Fibroblast of mammary gland (primary cell): ENCODE measurements at places on chromosomes 7 and 10.

- no peak for DNase-seq
Observed at GRCh38 chr7:47568056-47568455, 13.9 kb downstream of the TNS3 start.

DNA sequence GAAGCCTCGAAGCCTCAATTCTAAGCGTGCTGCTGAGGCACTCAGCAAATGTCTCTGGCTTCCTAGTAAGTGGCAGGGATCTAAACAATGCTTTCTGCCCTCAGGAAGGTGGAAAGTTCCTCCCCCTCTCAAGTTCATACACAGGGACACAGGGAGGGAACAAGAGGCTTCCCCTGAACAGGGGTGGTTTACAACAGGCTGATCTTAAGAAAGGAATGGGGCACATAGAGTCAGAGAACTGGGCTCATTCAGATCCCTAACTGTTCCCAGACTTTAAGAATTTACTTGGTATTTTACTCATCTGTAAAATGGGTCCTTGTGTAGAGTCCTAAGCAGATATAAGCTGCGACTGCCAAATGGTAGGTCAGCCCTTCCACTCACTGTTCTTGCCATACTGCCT lies 2.5 kb downstream of the TNS3 start:
- DNase-seq = no peak

- DNase-seq = no peak
Observed at GRCh38 chr7:147279964-147280374, 1163.4 kb downstream of the CNTNAP2 start.

DNA sequence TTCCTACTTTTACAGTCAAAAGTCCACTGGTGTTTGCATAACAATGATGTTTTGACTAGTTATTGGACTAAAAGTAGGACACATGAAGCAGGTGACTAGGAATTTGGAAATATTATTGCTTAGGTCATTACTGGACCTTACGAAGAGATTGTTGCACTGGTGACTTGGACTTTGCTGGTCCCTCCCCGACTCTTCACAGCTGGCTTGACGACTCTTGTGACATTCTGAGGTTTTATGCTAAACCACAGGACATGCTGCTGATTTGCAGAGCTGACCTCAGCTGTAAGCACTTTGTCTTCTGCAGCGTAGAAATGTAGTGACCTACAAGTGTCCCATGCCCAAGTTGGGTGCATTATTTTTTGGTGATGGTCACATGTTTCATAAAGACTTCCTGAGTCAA lies 21.9 kb downstream of the PCBD1 start:
- peak; percentile 22 for DNase-seq

DNA sequence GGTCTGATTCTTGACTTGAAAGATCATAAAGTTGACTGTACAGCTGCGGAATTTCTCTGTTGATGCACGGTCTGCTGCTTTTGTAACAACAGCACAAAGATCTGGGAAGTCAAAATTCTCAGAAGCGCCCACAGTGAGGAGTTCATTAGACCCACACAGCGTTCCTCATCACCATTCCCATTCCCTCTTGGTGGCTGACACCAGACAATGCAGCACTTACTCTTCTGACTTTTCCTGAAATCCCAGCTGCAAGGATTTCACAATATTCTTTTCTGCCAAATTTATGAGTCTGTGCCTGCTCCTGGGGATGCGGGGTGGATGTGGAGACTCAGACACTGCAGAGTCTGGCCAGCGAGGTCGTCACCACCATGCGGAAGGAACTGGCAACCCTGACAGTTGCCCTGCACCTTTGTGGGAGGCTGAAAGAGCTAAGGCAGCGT lies 233.9 kb downstream of the FANK1 start:
- DNase-seq = peak; percentile 82

DNA sequence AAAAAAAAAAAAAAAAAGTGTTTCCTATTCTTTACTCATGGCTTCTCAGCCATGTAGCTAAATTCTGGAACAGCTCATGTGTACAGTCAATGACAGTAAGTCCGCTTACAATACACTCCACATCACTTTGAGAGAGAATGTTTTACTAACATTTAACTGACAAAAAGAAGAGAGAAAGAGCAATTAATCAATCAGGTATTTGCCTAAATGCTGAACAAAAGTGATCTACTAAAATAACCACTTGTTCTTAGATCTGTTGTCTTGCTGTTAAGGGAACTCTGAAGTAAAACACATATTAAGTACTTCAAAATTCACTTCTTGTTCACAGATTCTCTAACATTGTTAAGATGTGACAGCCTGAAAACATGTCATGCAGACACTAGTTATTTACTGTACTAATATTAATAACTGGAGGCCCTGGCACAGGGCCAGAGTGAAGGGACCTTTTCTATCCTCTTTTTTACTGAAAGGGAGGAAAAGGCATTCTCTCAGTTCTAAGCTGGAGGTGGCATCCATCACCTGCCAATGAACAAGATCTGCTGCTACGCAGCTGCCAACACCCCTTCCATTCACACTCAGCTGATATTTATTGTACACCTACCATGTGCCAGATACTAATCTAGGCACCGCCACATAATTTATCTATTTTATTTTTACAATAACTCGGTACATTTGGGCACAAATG lies 72.6 kb downstream of the AHR start:
- DNase-seq = peak; percentile 21

GRCh38 chr10:47290338-47290737 lies 9.7 kb upstream of the GDF10 start:
- no peak for DNase-seq

GRCh38 chr7:10474048-10474447 lies 499.6 kb upstream of the PHF14 start:
- DNase-seq = peak; percentile 6

GRCh38 chr7:158475679-158476052 lies 112.0 kb downstream of the PTPRN2 start:
- no peak for DNase-seq

DNA sequence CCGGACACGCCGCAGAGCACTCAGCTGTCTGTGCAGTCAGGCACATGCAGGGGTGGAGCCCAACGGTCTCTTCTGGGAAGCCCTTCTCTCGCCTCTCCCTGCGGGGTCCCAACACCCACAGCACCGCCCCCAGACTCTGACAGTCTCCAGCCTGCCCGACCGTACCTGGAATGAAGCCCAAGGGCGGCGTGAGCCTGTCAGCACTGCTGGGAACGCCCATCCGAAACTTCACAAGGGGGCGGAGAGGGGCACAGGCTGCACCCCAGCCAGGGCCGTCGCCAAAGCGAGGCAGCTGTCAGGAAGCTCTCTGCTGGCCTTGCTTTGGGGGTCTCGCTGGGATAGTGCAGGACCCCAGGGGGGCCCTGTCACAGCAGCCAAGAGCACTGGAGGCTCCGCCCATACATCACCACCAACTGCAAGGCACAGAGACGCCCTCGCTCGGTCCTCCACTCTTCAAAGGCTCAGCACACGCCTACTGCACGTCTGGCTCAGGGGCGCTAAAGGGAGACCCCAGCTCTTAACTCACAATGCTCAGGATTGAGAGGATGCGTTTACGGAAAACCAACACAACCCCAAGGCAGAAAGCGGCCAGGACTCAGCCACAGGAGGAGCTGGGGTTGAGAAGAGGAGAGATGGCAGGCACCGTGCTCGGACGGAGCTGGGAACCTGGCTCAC lies 30.9 kb downstream of the MAD1L1 start:
- DNase-seq = no peak

DNA sequence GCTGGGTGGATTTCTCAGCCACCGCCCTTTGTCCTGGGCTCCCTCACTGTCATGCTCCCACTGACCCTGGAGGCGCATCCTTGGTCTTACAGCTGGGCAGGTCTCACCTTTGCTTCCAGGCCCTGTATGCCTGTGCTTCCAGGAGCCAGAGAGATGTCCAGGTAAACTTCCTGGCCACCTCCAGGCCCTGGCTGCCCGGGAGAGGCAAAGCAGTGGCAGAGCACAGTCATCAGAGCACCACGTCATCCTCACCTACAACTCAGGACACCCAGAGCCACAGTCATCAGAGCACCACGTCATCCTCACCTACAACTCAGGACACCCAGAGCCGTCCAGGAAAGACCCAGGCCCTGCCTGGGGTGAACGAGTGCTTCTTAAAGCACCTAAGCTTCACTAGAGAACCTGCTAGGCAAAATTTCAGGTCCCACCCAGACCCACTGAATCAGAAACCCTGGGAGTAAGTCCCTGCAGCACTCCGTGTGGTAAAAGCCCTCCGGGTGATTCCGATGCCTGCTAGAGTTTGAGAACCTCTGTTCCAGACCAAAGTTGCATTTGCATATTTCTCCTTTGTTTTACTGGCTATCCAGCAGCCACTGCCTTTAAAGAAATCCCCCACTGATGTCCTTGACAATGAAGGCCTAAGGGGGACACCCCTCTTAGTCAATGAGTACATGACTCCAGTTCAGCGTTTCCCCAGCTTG lies 62.3 kb downstream of the DLG5 start:
- no peak for DNase-seq
